GM13977 (cell line): ENCODE measurements at places on chromosomes 3 and 15.
A peak's percentile ranks its signal among the peaks of the same experiment; 100 is the strongest.

DNA sequence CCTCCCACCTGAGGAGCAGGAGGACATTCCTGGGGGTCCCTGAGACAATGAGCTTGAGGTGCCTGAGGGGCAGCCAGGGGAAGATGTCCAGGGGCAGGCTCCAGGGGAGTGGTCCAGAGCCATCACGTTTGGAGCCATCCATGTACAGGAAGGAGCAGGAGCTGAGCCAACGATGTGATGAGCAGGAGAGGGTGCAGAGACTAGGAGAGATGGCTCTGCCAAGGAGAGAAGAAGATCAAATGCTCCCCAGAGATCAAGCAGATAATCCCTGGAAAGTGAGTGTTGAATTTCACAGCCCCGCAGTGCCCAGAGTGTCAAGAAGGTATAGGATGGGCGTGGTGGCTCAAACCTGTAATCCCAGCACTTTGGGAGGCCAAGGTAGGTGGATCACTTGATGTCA is 97.8 kb upstream of the HERC1 start:
- no peak for DNase-seq

GRCh38 chr3:112365035-112365434 is 32.1 kb downstream of the CD200 start:
- no peak for DNase-seq

DNA sequence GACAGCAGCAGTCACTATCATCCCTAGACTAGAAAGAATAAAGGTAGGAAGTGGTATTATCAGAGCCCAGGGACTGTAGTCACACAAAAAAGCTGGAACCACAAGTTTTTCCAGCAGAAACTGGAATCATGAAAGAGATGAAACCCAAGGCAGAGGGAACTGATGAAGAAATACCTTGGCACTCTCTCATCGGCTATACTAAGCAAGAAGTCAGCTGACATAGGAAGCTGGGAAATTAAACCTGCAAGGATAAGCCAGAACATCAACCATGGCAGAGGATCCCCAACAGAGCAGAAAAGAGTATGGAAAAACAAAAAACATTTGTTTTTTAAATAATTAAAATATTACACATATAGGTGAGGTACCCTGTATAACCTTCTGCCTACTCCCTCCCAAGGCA is 86.5 kb downstream of the AQR start:
- no peak for DNase-seq

DNA sequence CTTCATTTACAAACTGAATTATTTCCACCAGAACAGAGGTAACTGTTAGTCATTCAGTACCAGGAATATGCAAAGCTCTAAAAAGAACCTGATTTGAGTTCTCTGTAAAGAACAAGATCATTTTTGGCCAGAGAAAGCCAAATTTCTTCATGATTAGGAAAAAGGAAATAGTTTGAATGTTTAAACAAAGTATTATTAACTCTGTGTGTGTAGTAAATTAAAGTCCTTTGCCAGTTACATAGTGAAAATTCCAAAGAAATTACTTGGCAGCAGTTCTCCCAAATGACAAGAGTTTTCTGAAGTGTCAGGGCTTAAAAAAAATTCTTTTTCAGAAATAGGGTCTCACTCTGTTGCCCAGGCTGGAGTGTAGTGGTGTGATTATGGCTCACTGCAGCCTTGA is 24.5 kb downstream of the QTRT2 start:
- DNase-seq, result no peak

- DNase-seq, result no peak
These were observed 35.2 kb downstream of the DNASE1L3 start for GRCh38 chr3:58175437-58176184.

GRCh38 chr3:53056442-53056841 is 10.6 kb upstream of the SFMBT1 start:
- DNase-seq, result no peak

- DNase-seq, result peak; percentile 30
These were observed 394.5 kb upstream of the RARB start for GRCh38 chr3:25033407-25034029.

DNA sequence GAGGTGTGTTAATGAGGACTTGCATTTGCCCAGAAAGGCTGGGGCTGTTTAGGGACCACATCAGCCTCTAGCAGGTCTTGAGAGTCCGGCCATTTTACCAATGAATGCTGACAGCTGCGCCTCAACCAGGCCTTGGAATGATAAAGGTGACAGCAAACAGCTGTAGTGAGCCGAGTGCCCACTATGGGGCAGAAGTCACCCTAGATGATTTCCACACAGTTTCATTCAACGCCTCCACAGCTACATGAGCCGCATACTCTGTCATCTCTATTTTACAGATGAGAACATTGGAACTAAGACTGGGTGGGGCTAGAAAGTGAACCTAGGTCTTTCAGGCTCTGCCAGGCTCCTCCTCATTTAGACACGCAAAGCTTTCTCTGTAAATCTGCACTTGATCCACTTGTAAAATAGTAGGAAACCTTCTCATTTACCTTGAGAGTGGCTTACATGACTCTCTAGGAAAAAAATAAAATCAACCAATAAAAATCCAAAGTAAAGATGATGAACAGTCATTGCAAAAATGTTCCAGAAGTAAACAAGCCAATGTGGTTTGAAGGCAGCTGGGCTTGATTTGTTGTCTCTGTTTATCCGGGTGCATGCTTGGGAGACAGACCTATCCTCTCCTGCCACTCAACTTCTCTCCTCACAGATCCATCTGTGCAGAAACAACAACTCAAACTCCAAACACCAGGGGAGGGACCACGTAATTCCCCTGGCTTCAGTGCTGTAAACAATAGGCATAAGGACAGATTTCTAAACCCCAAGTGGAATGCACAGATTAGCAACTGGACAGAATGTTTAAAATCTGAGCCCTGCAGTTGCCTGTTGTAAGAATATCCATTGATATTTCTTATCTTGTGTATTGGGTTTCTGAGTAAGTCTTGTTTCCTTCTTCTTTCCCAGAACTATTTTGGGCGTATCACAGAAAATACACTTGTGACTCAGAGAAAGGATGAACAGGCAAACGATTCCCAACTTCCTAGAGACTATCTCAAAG is 31.5 kb upstream of the LDHAL6B start:
- DNase-seq, result peak; percentile 58

DNA sequence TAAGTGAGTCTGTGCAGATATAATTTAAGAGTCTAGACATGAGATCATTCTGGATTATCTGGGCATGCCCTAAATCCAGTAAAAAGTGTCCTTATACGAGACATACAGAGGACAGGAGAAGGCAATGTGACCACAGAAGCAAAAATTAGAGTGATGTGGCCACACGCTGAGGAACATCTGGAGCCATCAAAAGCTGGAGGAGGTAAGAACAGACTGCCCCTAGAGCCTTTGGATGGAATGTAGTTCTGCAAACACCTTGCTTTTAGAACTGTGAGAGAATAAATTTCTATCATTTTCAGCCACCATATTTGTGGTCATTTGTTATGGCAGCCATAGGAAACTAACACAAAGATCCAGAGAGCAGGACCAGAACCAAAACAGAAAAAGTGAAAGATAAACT is 41.0 kb downstream of the CD200 start:
- DNase-seq, result no peak

DNA sequence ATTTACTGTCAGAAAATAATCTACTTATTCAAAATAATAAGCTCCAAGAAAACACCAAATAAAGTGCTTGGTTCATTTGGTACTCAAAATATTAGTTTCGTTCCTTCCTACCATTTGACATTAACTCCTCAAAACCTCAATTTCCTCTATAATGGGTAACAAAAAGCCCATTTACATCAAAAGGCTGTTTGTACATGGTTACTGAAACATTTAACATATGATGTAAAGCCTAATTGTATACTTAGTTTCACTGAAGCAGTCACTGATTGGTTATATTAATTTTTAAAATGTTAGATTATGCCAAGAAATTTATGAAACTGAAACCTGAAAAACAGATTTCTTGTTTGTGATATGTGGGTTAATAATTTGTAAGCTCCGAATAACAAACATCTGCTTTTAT is 14.7 kb downstream of the XRN1 start:
- no peak for DNase-seq

GRCh38 chr3:113697500-113698090 is 1.2 kb upstream of the USF3 start:
- DNase-seq, result no peak

DNA sequence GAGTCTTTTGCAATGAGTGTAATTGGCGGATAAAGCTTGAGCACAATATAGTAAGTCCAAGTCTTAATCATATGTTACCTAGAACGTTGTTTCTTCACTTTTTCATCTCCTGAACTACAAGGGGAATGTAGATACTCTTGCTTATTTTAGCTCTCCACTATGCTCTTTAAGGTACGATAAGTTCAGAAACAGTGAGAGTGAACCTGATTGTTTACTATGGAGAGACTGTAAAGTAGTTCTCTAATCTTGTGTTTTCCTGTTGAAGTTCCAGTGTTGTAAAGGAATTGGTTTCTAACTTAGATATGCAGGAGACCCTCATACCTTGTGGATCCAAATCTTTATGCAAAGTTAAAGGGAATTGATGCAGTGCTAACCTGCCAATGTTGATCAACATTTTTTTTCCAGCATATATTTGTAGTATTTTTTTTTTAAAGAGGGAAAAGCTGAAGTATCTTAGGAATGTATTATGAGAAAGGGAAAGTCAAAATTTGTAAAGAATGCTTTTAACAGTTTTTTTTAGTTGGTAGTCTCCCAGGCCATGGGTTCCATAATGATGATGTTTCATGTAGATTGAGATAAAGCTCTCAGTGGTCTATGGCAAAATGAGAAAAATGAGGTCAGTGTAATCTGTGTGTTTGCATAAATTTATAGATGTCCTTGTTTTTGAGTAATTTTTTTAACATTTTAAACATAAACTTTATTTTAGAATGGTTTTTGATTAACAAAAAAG is 14.9 kb downstream of the ATP11B start:
- no peak for DNase-seq

DNA sequence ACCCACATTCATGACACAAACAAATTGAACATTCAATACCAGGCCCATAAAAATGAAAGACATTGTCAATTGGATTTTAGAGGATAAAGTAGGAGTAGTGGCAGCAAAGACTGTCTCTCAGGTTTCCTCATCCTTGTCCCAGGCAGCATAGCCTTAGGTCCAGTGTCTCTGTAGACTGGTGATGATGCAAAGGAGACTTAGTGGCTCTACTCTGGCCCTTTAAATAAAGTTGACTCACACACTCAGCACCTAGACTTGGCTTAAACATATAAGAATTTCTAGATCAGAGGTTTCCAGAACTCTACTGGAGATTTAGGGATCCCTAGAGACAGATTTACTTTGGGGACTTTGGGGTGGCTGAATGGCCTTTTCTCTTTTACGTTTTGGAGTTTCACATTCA is 166.6 kb downstream of the NR1D2 start:
- no peak for DNase-seq

GRCh38 chr3:100779480-100779879 is 70.2 kb downstream of the TFG start:
- DNase-seq, result no peak

GRCh38 chr3:104286645-104287044 is 1080.1 kb upstream of the ALCAM start:
- DNase-seq, result no peak

- DNase-seq, result no peak
These were observed 36.0 kb upstream of the C3orf70 start for GRCh38 chr3:185188816-185189215.

- DNase-seq, result no peak
These were observed 12.2 kb downstream of the ZNF774 start for GRCh38 chr15:90364251-90364650.

- no peak for DNase-seq
These were observed 101.2 kb upstream of the ETV5 start for GRCh38 chr3:186209810-186210752.

DNA sequence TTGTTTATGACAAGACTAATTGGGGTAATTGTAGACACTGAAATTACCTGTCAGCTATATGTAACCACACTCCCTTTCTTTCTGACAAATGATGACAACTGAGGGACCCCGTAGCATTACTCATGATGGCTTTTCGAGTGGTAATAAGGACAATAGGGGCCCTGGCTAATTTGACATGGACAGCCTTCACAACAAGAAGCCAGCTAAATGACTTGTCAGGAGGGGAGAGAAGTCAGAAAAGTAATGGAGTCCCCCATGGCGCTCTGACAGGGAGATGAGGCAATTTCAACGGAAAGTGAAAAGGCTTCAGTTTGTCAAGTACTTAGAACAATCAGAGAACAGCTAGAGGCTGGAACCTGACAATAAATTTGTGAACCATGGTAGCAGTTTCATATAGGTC is 177.3 kb downstream of the CDIN1 start:
- no peak for DNase-seq

- DNase-seq, result no peak
These were observed 16.4 kb upstream of the ALAS1 start for GRCh38 chr3:52181543-52181942.

- DNase-seq, result no peak
These were observed 281.4 kb upstream of the TLE3 start for GRCh38 chr15:70379134-70379533.

GRCh38 chr15:60026555-60026954 is 22.4 kb downstream of the FOXB1 start:
- no peak for DNase-seq

DNA sequence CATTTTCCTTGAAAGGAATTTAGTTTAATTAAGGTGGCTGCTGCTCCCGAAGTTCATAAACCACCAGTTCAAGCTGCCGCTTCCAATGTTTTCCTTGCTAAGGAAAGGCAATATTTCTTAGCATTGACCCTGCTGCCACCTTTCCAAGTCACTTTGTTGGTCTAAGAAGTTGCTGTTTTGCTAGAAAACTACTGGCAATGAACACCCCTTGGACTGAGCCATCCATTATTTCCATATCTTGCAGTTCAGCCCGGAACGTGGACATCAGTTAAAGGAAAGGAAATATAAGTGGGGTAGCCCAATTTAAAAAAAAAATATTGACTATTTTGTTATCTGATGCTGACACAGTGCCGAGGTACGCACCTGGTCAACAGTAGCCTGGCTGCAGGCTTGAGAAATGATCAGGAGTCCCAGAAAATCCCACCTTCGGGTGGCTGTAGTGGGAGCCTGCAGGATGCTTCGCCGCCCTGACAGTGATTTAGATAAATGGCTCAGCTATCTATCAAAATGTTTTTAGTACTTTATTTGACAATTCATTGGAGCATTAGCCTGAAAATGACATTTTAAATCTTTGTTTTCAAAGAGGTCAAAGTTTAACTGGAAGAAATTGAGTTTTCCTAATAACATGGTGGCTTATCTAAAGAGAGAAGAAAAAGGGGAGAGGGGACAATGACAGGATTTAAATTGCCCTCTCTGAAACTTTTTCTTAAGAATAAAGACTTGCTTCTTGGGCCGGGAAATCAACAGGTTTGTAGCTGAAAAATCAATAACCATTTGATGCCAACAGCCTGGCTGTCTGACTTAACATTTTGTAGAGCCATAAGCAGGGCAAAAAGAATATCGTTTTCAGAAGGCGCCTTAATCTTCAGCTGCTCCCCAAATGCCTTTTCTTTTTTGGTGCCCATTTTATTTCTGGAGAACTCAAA is 1.6 kb downstream of the RARB start:
- DNase-seq, result no peak
